ENCODE measurements at places on chromosomes 5 and 9.

DNA sequence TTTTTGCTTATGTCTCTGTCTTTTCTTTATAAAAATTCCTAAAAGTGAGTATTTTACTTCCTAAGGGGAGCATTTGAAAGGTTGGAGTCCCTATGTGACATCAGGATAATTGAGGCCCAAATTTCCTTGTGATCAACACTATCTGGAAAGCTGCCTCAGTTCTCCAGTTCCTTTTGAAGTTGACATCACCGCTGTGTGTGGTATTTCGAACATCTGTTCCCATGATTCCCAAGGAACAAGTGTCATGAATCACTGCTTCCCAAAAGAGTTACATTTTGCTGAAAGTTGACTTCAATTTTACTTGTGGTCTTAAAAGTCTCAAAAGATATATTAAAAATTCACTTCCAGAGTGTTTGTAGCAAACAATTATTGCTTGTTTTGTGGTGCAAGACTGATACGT is 452.1 kb upstream of the RGMB start:
- DNase-seq: no peak

DNA sequence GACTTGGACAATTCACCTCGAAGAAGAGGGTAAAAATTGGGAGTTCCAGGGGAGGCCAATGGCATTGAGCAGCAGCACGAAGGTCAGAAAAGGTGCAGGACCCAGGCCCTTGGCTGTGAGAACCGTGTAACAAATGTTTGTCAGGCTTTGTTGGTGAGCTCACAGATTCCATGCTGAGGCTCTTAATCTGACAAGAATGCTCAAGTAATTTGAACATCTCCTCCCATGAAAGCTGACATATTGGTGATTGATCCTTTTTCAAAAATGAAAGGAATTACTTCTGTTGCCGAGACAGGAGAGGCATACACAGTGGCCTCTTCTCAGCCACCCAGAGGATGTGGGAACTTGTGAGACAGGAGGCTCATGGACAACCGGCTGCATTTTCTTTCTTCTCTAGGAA is 11.6 kb downstream of the RAI14 start:
- no peak for DNase-seq

DNA sequence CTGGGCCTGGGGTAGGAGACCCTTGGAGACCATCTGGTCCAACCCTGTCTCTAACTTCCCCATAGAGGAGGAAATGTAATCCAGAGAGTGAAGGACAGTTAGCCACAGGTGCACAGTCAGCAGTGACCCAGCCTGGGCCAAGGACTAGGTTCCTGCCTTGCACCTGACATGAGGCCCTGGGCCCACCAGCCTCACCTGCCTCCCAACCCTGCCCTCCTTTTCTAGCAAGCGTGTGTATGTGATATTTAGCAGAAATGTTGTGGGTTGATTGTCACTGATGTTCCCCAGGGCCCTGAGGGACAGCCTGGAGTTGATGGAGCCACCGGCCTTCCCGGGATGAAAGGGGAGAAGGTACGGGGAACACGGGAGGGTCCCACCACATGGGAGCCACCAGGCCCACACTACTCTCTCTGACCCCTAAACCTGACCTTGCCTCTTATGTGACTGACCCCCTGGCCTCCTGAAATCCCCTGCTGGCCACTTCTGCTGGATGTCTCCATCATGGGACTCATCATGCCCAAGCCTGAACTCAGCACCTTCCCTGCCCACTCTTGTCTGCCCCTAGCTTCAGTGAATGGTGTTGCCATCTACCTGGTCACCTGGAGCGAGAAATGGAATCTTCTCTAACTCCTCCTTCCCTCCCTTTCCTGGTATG is 79.2 kb upstream of the TGFBR1 start:
- DNase-seq: no peak

DNA sequence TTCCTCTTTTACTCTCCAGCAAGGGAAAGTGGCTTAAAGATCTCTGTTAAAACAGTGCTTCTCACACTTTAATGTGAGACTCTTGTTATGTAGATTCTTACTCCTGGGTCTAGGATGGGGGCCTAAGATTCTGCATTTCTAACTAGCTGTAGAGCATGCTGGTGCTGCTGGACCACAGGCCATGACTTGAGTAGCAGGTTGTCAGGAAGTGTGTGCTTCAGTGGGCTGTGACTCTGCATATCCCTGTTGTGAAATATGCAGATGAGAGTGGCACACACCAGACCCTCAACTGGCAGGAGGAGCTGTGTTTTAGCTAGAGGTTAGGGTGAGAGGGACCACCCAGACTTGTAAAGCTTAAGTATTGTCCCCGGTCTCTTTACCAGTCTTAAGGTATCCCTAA is 191.1 kb upstream of the DMRT1 start:
- no peak for DNase-seq

DNA sequence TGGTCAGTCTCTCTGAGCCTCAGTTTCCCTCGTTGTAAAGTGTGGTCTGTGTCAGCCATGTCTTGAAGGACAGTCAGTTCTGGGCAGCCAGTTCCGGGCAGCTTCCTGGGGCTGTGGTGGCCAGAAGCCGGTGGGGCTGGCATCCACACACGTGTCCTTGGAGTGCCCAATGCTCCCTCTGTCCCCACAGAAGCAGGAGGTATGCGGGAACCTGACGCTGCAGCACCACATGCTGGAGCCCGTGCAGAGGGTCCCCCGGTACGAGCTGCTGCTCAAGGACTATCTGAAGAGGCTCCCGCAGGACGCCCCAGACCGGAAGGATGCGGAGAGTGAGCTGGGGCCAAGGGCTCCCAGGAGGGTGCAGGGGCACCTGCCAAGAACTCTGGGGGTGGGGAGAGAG is 48.4 kb upstream of the SUSD3 start:
- DNase-seq: no peak

GRCh38 chr9:37471942-37472684 is 6.9 kb upstream of the ZBTB5 start:
- DNase-seq: peak; percentile 83

- DNase-seq: no peak
Observed at GRCh38 chr5:146624179-146624578, 108.2 kb upstream of the GPR151 start.
